ENCODE measurements at places on chromosomes 13 and 19.

GRCh38 chr13:113937073-113937472 lies 36.8 kb downstream of the C13orf46 start:
- no peak overlapping the region for H3K4me3 ChIP-seq
- H3K27me3 ChIP-seq = peaks cover 10% of the 10 kb centered on the region
- no peak for DNase-seq
- no peaks in the 10 kb centered on the region for H3K4me1 ChIP-seq
- no peak overlapping the region for H3K27ac ChIP-seq

GRCh38 chr19:41553804-41554203 lies 22.2 kb upstream of the CEACAM21 start:
- H3K36me3 ChIP-seq = peaks cover 59% of the 10 kb centered on the region
- peak overlapping the region; percentile 99 for H3K27ac ChIP-seq

DNA sequence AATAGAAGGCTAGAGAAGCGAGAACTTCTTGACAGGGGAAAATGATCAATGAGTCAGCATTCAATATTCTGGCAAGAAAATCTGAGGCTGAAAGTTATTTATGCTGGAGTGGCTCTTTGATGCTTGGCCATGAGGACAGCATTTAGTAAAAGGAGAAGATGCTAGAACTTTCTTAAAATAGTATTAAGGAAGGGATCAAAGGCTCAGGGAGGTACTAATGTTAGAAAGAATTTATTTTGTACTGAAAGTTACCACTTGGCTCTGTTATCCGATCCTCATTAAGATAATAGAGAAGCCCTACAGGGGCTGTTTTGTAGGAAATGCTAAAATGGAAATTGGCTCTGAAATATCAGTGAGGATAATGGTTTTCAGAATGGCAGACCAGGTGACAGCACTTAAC lies 1774.6 kb upstream of the PCDH20 start:
- H3K36me3 ChIP-seq = no peaks in the 10 kb centered on the region
- no peaks in the 10 kb centered on the region for H3K4me1 ChIP-seq
- DNase-seq = no peak
- H3K27ac ChIP-seq = no peak overlapping the region
- H3K27me3 ChIP-seq = no peaks in the 10 kb centered on the region

DNA sequence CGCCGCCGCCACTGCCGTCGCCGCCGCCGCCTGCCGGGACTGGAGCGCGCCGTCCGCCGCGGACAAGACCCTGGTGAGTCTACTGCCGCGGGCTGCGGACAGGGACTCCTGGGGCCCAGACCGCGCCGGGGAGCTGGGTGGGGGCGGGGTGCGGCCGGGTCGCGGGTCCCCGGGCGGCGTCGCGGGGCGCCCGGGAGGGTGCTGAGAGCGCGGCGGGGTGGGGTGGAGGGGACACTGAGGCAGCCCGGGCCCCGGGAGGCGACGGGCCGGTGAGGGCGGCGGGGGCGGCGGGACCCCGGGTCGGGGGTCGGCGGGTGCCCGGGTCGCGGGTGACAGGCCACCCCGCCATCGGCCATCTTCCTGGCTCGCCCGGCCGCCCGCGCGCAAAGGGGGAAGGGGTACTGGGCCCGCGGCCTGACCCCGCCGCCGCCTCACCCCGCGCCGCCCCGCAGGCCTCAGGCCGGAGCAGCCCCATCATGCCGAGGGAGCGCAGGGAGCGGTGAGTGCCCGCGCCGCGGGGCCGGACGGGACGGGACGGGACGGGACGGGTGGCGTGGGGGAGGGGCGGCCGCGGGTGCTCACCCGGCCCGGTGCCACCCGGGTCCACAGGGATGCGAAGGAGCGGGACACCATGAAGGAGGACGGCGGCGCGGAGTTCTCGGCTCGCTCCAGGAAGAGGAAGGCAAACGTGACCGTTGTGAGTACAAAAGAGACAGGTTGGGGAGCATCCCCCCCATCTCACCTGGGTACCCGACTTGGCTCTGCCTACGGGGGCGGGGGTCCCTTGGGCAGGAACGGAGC lies 489 bp downstream of the CCNE1 start:
- DNase-seq = peak; percentile 20
- H3K4me3 ChIP-seq = peak overlapping the region; percentile 85
- H3K4me1 ChIP-seq = peaks cover 18% of the 10 kb centered on the region
- H3K27me3 ChIP-seq = no peaks in the 10 kb centered on the region

DNA sequence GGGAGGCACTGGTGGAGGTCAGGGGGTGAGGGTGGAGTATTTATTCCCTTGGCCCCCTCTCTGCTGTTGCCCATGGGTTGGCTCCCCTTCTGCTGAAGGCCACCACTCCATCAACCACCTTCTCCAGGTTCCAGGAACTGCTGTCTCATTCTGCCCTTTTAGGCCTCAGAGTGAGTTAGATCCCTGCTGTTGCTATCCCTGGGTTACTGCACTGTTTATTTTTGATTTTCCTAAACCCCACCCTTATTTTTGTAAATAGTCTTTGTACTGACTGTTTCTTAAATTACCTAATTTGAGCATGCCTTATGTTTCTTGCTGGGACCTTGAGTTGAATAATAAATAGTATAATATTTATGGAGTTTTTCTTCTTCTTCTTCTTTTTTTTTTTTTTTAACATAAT lies 132.8 kb downstream of the RGCC start:
- H3K27ac ChIP-seq = no peak overlapping the region
- H3K27me3 ChIP-seq = no peaks in the 10 kb centered on the region
- H3K36me3 ChIP-seq = peaks cover 27% of the 10 kb centered on the region
- DNase-seq = no peak
- H3K4me1 ChIP-seq = peaks cover 12% of the 10 kb centered on the region
- no peak overlapping the region for H3K4me3 ChIP-seq

DNA sequence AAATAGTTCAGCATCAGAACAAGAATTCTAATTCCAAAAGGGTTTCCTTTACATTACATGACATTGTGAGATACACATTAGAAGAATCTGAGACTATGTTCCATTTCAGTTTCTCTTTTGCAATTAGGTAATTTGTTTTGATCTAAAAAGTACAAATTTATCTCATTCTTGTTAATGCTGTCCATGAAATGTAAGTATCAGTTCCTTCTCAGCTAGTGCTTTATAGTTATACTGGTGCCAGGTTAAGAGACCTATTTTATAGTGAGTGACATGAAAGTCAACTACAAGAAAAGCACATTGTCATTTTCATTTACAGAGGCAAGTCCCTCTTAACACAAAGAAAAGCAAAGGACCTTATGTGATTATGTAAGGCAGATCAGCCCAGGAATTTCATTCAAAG lies 43.9 kb downstream of the RCBTB2 start:
- DNase-seq = no peak
- H3K27ac ChIP-seq = no peak overlapping the region
- H3K27me3 ChIP-seq = no peaks in the 10 kb centered on the region
- peaks cover 9% of the 10 kb centered on the region for H3K36me3 ChIP-seq
- peaks cover 31% of the 10 kb centered on the region for H3K4me1 ChIP-seq
- H3K4me3 ChIP-seq = no peak overlapping the region

DNA sequence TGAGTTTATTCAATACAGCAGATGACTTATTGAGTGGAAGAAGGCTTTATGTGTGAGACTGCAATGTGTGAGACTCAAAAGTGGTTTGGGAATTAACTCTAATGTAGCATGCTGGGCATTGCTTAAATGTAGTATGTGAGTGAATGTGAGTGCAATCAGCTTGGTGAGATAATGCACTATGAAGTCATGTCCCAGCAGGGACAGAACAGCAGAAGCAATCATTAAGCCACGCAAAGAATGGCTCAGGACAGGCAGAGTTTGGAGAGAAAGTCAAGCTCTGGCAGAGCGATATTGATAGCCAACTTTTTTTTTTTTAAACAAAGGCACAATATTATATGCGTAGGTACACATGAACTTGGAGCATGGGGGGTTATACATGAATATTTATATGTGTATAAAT lies 597.7 kb downstream of the GPC6 start:
- no peak for DNase-seq
- H3K36me3 ChIP-seq = no peaks in the 10 kb centered on the region
- no peak overlapping the region for H3K27ac ChIP-seq
- no peaks in the 10 kb centered on the region for H3K27me3 ChIP-seq
- H3K4me3 ChIP-seq = no peak overlapping the region
- no peaks in the 10 kb centered on the region for H3K4me1 ChIP-seq

DNA sequence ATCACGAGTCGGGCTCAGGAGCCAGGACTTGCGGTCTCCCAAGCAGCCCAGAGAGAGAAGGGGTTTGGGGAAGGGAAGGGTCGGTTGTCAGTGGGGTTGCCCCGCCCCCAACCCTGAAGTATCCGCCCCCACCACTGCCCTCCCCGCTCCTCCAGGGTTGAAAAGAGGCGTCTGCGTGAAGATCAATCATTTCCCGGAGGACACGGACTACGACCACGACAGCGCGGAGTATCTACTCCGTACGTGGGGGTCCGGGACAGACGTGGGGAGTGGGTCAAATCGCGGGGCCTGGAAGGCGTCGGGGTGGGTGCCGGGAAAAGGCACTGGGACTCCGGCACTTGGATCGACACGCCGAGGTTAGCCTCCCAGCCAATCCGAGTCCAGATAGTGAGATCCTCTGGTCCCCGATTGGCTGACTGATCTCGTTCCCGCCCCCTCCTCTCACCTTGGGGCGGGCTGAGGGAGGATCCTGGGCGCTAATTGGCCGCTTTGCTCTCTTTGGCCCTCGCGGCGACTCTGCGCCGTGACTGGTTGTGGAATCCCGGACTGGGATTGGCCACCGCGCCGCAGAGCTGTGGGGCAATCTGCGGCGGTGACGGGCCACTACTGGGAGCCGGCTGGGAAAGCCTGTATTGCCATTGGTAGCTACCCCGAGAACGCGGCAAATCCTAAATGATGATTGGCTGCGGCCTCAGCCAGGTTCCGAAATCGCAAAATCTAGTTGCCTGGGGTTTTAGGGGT lies 13.3 kb upstream of the CACNG6 start:
- H3K4me3 ChIP-seq = peak overlapping the region; percentile 82
- no peak overlapping the region for H3K27ac ChIP-seq
- H3K4me1 ChIP-seq = peaks cover 12% of the 10 kb centered on the region
- H3K36me3 ChIP-seq = peaks cover 4% of the 10 kb centered on the region
- no peak for DNase-seq

- H3K4me3 ChIP-seq = peak overlapping the region; percentile 84
- peaks cover 24% of the 10 kb centered on the region for H3K36me3 ChIP-seq
- DNase-seq = no peak
- peaks cover 11% of the 10 kb centered on the region for H3K4me1 ChIP-seq
- H3K27me3 ChIP-seq = peaks cover 1% of the 10 kb centered on the region
- H3K27ac ChIP-seq = no peak overlapping the region
These were observed 11.7 kb downstream of the CYTH2 start for GRCh38 chr19:48480558-48481500.

GRCh38 chr13:106561551-106562170 lies 6.3 kb downstream of the ARGLU1 start:
- peak overlapping the region; percentile 25 for H3K4me3 ChIP-seq
- peak overlapping the region; percentile 53 for H3K27ac ChIP-seq
- no peaks in the 10 kb centered on the region for H3K27me3 ChIP-seq

DNA sequence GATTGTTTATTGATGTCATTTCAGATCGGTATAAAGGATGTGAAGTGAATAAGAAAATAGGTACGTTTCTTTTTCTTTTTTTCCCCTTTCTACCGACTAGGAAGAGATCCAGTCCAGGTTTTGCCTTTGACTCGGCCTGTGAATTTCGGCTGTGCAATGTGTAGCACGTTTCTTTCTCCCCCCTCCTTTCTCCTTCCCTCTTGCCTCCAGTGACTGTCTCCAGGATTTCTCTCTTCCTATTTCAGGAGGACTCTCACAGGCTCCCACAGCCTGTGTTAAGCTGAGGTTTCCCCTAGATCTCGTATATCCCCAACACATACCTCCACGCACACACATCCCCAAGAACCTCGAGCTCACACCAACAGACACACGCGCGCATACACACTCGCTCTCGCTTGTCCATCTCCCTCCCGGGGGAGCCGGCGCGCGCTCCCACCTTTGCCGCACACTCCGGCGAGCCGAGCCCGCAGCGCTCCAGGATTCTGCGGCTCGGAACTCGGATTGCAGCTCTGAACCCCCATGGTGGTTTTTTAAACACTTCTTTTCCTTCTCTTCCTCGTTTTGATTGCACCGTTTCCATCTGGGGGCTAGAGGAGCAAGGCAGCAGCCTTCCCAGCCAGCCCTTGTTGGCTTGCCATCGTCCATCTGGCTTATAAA lies at the start of gene GPC6:
Gene GPC6, plus strand, starts transcription at position 185 of the 657 bp plus-strand sequence.
- DNase-seq = no peak
- no peaks in the 10 kb centered on the region for H3K4me1 ChIP-seq
- H3K27ac ChIP-seq = no peak within 1 kb of the TSS
- H3K4me3 ChIP-seq = no peak within 1 kb of the TSS

GRCh38 chr13:80083853-80084676 lies 256.9 kb downstream of the SPRY2 start:
- H3K4me1 ChIP-seq = no peaks in the 10 kb centered on the region
- no peak overlapping the region for H3K4me3 ChIP-seq
- no peak overlapping the region for H3K27ac ChIP-seq

DNA sequence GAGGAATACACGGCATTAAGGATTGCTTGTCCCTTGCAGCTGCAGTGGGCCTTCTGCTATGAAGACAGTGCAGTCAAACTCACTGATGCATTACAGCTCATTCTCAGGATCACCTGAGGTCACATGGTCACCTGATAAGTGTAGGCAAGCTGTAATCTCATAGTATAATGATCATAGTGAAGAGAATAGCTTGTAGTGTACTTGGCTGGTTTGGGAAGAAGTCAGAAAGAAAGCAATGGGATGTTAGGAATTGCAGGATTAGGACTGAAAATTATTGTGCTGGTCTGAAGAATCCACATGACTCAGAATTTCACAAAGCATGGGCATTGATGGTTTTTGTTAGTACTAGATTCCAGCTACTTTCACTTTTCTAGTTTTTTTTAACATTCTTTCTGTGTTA lies 76.7 kb downstream of the MBNL2 start:
- H3K4me1 ChIP-seq = peaks cover 23% of the 10 kb centered on the region
- no peak overlapping the region for H3K27ac ChIP-seq
- peaks cover 17% of the 10 kb centered on the region for H3K36me3 ChIP-seq
- H3K27me3 ChIP-seq = no peaks in the 10 kb centered on the region
- DNase-seq = no peak

DNA sequence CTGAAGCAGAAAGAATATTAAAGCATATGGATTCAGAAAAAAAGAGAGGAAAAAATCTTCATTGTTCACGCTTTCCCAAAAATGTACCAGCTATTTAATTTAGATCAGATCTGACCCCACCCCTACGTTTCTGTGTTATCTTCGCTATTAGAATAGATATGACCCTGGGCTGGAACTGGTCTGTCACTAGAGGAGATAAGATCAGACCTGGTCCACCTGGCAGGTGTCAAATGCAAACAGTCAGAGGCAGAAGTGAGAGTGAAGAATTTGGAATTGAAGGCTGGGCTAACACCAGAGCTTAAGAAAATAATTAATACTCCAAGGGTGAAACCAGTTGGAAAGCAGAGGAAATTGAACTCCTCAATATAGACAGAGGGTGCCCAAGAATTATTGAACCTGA lies 30.0 kb upstream of the MBNL2 start:
- H3K36me3 ChIP-seq = no peaks in the 10 kb centered on the region
- no peak overlapping the region for H3K4me3 ChIP-seq
- DNase-seq = no peak
- no peaks in the 10 kb centered on the region for H3K4me1 ChIP-seq
- no peak overlapping the region for H3K27ac ChIP-seq
- peaks cover 12% of the 10 kb centered on the region for H3K27me3 ChIP-seq

GRCh38 chr19:33804021-33804799 lies 7.5 kb downstream of the KCTD15 start:
- H3K4me1 ChIP-seq = no peaks in the 10 kb centered on the region
- no peak overlapping the region for H3K27ac ChIP-seq
- H3K36me3 ChIP-seq = no peaks in the 10 kb centered on the region
- DNase-seq = no peak
- no peak overlapping the region for H3K4me3 ChIP-seq

Measured in activated B cell treated with CpG ODN at 0.5 μM for 24 hours (primary cell).